ENCODE measurements at places on chromosomes 16 and 17.

DNA sequence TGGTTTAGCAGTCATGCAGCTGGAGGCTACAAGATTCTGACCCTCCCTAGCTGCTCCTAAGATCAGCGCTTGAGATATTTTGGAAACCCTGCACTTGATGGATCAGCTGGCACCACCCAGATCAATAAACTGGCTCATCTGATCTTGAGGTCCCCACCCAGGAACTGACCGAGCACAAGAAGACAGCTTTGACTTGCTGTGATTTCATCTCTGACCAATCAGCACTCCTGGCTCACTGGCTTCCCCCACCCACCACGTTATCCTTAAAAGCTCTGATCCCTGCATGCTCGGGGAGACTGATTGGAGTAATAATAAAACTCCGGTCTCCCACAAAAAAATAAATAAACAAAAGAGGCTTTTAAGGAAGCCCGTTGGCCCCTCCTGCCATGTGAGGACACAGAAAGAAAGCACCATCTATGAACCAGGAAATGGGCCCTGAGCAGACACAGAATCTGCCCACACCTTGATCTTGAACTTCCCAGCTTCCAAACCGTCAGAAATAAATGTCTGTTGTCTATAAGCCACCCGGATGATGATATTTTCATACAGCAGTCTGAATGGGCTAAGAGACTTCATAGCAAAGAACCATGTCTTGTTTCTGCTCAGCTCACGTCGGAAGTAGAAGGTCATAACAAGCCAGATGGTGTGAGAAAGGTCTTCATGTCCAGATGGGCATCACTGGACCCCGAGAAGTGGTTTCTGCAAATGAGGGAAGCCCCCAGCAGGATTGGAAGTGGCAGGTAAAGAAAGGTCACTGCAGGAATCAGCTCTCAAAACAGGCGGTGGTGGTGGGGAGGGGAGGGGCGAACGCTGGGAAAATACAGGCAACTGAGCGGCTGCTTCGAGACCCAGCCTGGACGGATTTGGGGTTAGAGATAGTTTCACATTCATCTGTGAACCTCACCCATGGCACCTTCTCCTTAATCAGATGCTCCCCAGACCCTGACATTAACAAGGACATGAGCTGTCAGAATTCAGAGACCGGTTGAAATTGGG, 19.8 kb upstream of the RPH3AL start:
- ATAC-seq: no peak

GRCh38 chr16:86665319-86665675, 86.9 kb downstream of the FOXL1 start:
- ATAC-seq: no peak

GRCh38 chr16:85302848-85303353, 190.6 kb upstream of the CIBAR2 start:
- ATAC-seq: no peak

- peak; percentile 5 for ATAC-seq
Observed at GRCh38 chr16:11100239-11100750, 155.7 kb downstream of the SOCS1 start.

GRCh38 chr17:29929006-29929532, 959 bp downstream of the SSH2 start:
- peak; percentile 10 for ATAC-seq
